ENCODE measurements at places on chromosomes 5 and 9.
A peak's percentile ranks its signal among the peaks of the same experiment; 100 is the strongest.

DNA sequence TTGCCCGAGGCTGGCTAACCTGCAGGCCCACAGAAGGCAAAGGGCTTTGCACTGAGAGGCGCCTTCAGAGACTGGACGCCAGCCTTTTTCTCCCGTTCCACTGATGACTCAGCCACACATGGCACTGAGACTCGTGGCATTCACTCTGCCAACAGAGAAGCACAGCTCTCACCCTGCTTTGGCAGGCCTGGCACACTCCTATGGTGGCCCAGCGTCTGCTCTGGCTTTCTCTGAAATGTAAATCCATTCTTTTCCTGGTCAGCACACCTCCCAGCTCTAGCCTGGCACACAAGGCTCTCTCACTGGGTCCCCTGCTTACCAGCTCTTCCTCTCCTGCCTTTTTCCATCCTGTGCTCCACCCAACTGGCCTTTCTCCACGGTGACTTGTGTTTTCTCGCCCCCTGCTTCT, 5.9 kb upstream of the MELK start:
- no peak for DNase-seq

GRCh38 chr9:20513126-20513913, 109.0 kb downstream of the MLLT3 start:
- no peak for DNase-seq

DNA sequence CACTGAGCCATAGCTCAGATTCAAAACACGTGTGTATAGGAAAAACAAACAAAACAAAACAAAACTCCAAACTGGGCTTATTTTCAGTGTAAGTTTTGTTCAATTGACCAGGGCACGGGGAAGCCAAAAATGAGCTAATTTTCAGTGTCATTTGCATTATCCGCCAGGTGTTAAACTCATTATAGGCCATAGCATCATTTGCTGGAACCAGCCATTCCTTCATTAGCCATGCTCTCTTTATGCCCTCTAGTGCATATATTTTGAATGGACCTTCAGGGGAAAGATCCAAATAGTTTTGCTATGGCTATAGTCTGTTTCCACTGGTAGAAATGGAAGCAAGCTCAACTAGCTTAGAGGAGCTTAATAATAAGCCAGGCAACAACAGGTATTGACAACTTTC, 1205.2 kb upstream of the DMAC1 start:
- DNase-seq = no peak

DNA sequence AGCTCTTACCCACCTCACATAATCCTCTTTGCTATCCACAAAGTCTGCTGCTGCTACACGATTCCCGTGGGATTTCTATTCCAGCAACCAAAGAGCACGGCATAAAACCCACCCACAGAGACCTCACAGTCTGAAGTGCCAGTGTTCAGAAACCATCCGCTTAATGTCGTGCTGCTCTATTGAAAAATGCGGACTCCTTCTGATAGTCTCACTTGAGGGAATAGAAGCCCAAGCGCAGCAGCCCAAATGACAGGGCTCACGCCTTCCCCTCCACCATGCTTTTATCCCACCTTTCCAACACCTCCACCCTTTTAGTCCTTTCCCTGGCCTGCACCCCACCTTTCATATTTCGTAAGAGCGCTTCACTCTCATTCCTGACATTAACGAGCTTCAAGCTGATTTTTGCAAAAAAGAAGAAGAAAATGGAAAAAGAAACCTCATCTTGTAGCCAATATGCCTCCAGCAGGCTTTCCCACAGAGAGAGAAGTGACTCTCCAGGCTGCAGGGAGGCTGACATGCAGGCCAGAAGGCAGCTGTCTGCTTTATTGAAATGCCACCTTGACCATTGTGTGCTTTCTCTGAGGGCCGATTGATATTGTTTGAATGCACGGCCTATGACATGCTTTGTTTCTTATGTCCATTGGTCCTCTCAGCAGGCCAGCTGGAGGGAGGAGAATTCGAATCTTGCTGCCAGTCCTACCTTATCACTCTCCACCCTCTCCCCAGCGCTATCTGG, 70.6 kb upstream of the PCSK1 start:
- DNase-seq = no peak

GRCh38 chr5:102809033-102809432, 53.9 kb downstream of the PAM start:
- no peak for DNase-seq

DNA sequence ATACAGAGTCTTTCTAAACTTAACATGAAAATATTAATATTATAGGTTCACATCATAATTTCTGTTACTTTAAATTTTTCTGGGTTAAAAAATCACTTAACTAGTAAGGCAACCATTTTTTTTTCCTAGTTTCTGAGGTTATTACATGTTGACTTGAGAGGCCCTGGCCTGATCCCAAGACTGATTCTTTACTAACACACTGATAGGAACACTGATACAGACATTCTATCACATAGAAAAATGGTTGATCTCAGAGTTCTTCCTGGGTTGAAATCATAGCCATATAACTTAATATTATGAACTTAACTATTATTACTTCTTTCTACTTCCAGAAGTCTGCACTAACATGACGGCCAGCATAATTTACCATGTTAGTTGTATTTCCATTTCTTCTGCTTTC, 43.0 kb downstream of the AP3S1 start:
- DNase-seq = no peak

DNA sequence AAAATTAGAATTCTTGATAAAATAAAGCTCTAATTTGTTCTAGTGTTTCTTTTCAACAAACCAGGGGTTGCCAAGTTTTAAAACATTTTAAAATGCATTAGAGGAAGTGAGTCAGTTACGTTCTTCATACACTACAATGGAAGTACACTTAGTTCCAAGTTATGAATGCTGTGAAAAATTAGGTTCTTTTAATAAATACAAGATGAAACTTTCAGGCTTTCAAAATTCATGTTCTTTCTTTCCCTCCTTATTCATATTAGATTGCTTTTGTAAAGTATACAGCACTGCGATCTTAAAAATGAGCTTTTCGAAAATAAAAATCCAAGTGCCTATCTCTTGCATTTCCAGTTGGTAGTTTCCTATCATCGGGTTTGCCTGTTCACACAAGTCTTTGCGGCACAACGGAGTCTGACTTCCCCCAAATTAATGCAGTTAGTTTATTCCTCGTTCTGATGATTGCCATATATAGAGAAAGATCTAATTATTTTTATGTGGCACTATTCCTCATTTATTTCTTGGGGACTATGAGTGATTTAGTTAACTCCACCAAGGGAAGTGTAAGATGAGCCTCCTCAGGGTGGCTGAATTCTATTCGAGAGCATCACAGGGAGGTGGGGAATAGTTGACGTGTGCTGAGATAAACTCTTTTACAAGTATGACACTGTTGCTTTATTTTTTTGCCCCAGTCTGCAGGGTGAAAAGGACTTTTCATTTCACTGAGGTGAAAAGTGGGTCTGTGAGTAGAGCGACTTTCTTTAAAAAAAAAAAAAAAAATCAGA, 238.2 kb downstream of the CD180 start:
- no peak for DNase-seq

DNA sequence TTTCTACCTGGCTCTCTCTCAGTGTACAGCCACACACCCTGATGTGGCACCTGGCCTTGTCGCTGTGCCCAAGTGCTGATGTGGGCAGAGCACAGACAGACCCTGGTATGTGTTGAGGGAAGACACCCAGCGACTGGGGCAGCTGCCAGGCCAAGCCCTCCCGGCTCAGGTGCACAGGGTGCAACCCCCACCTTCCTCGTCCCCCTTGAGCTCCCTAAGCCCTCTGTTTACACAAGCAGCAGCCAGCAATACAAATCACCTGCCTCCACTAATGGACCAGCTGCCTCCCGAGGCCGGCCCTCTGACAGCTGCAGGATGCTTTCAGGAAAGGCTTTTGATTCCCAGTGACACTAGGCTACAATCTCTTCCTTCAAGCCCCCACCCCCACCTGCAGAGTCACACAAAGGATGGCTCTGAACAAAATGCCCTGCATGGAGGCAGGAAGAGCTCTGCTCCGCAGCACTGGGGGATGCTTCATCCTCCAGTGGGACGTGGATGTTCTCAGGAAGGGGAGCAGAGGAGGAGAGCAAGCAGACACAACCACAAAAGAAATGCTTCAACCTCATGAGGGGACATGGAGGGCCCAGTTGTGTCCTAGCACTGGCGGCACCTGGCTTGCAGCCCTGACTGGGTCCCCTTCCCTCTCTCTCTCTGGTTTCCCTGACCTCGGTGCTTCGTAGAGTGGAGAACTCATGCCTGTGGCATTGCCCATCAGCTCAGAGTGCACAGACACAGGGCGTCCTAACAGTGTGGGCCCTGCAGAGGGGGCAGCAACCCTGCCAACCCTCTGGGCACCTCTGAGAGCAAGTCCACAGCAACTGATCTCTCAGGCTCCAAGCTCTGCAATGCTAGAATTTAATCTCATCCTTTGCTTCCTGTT, 140.8 kb downstream of the BARX1 start:
- DNase-seq = no peak

DNA sequence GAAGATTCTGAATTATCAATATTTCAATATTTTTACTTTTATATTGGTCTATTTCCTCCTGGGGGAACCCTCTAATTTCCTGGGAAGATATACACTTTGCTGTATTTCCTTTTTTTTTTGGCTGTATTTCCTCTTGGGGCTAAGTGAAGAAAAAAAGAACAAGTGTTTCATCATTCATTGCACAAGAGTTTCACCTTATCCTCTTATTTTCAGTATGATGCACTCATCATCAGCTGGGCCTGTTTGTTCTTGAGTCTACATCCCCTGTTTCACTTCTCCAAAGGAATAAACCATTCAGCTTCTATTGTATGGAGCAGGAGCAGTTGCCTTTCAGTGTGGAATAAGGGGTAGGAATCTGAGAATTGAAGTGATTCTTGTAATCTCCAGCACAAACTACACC, 210.8 kb downstream of the FAM170A start:
- no peak for DNase-seq

GRCh38 chr9:128218518-128219389, 15.6 kb downstream of the DNM1 start:
- DNase-seq = peak; percentile 84

DNA sequence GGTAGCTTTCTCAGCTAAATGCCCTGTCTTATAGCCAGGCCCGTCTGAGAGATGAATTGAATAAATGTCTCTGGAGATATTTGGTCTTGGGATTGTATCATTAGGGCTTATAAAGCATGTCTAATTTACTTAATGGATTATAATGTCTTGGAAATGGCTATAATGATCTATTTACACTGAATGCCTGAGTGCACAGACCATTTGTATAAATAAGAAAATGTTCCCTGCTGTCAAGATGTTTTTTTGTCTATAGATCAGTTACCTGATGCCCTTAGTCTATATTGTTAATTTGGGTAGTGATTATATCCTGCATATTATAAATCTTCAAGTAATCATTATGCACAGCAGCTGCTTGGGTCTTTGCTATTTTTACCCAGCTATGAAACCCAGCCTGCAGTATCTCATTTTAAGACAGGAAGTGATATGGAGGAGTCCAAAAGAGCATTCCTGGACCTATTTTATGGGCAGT, 112.9 kb upstream of the ACTBL2 start:
- DNase-seq = no peak

DNA sequence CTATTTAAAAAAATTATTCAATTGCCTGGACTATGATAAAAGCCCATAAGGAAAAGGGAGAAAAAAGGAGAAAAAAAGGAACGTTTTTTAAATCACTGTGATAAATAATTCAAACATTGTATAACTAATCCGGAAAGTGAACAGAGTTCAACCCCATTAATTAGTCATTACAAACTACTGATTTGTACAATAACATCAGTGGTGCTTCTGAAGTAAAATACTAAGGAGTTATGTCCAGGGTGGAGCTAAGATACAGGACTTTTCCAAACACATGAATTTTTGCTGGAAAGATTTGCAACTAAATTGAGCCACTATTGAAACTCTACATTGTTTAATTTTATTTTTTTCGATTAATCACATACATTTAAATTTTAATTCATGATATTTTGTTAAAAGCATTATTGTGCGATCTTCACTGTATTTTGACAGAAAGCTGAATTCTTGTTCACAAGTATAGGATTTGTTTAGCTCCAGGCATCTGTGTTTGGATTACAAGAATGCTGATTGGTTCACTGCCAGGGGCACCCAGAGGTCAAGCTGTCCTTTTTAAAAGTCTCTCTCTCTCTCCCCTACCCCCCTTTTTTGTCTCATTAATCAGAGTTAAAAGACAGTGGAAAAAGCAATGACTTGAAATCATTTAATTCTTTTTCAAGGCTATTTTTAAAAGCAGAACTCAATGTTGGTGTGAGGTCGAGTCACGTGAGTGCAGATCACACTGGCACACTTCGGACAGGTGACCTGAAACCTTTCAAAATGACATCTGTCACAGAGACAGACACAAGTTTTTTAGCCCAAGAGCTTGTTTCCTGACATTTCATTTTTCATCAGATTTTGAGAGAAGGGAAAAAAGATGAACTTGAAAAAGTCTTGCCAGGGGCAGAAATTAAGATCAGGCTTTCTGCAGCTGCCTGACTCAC, 387.3 kb downstream of the NR2F1-AS1 start:
- no peak for DNase-seq

- no peak for DNase-seq
These were observed 13.3 kb downstream of the HMMR start for GRCh38 chr5:163473635-163474243.

DNA sequence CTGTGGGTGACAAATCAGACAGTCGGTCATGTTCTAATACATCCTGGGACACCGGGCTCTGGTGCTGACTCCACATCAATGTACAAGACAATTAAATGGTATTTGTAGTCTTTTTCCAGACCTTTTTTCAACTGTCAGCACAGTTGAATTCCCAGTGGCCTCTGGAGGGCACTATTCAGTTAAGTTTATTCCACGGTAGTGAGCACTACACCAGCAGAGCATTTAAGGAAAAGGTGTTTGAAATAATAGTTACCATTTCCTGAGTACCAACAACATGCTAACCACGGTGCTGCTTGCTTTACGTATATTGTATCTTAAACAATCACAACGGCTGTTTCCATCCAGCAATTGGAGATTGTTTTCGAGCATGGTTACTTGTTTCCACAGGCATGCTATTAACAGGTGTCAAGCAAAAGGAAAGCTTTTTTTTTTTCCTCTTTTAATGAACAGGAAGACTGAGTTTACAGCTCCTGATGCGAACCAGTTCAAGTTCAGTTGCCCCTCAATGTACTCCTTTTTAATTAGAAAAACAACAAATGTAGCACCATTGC, 186.7 kb downstream of the PDZD2 start:
- peak; percentile 21 for DNase-seq

- DNase-seq = no peak
These were observed 192.9 kb upstream of the KLF9 start for GRCh38 chr9:70607329-70607728.

DNA sequence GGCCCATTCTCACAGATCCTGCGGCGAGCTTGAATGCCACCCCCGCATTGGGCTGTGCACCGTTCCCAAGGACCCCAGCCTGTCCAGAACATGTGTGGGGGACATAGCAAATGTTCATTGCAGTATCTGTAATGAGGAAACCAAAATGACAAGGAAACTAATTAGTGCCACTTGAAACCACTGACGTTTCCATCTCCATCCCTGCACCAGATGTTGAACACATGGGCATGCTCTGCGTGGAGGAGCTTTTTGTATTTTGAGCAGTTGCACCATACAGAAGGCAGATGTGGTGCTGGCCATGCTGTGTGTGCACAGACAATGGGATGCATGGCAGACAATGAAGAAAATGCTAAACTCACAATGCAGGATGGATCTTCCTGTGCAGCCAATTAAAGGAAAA, 437.7 kb downstream of the SEMA5A start:
- DNase-seq = no peak

GRCh38 chr5:75922480-75922879, 160.7 kb upstream of the SV2C start:
- DNase-seq = no peak
